Foreskin melanocyte (primary cell): ENCODE measurements at places on chromosomes 1 and 21.

DNA sequence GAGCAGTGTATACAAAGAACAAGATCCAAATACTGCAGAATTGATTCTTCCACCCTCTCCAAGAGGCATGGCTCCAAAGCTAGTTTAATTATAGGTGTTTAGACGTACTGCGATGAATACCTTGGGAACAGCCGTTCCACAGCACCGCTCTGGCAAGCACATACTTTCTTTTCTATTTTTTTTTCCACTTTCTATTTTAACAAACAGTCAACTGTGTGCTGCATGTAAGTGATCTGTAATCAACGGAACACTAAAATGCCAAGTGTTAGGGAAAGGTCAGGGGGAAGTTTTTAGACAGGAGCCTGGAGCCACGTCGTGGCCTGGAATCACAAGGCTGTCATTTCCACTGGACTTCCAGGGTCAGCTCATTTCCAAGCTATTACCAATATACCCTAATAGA, 486.4 kb upstream of the DAB1 start:
- DNase-seq = no peak

DNA sequence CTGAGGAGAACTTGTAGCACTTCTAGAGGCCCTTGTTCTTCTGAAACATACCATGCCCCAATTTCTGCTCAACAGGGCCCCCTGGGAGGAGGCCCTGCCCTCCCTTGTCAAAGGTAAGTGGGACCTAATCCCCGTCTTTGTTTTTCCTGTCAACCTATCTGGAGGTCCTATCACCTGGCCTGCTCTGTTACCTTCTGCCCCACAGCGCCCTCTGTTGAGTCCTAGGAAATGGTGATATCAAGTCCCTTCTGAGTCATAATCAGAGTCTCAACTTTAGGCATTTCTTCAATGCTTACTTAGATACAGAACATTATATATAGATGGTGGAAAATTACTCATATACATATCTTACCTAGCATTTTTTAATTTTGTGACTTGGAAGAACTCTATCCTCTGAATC, 28.2 kb upstream of the FCRL4 start:
- no peak for DNase-seq

DNA sequence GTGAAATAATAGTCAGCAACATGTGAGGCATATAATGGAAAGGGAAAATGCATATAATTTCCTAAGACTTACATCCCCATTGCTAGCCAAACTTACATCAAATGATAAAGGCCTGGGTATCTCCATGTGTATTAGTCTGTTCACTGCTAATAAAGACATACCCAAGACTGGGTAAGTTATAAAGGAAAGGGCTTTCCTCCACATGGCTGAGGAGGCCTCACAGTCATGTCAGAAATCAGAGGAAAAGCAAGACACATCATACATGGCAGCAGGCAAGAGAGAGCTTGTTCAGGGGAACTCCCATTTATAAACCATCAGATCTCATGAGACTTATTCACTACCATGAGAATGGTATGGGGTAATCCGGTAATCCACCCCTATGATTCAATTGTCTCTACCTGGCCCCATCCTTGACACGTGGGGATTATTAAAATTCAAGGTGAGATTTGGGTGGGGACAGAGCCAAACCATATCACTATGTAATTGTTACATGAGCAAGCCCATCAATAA, 161.5 kb upstream of the SAMSN1 start:
- no peak for DNase-seq

DNA sequence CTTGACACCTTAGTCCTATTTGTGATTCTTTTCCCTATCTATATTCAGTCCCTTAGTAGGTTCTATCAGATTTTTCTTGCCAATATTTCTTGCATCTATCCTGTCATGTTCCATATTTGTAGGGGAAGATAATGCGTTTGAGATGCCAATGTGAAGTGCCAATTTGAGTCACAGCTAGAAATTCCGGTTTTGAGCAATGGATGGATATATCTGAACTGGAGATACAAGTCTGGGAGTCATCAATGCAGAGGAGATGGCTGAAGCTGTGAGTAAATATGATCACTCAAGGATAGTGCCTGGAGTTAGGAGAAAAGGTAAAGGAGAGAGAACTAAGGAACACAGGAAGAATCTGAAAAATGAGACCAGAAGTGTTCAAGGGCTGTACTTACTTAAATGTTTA, 93.8 kb downstream of the COQ8A start:
- no peak for DNase-seq

DNA sequence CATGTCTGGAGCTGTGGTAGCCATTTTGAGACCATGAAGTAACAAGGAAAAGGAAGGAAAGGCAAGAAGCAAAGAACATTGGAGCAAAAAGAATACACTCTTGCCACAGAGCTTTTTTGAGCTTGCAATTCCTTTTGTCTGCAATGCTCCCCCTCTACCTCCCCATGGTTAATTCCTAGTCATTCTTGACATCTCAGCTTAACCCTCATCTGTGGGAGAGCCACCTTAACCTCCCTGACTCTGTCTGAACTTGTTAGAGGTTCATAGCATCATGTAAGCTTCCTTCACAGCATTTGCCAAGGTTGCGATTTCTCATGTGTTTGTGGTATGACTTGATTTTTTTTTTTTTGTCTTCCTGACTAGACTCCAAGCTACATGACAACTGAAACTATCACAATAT, 564.1 kb upstream of the PLXNA2 start:
- DNase-seq = no peak

DNA sequence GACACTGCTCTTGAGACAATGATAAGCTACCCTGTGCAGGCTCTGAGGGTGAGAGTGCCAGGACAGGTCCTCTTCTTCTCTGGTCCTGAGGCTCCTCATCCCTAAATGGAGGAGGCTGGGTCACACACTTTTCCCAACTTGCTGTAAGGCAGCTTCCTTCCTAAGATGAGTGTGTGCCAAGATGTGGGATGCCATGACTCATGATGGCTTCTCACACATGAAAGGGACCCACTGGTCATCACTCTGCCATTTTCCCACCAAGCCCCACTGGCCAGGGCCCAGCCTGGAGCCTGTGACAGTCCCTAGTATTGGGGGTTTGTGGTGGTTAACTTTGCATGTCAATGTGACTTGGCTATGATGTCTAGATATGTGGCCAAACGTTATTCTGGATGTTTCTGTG, 54.4 kb downstream of the CNIH3 start:
- no peak for DNase-seq

- no peak for DNase-seq
Measured at GRCh38 chr1:230248016-230248888, 177.9 kb downstream of the PGBD5 start.

DNA sequence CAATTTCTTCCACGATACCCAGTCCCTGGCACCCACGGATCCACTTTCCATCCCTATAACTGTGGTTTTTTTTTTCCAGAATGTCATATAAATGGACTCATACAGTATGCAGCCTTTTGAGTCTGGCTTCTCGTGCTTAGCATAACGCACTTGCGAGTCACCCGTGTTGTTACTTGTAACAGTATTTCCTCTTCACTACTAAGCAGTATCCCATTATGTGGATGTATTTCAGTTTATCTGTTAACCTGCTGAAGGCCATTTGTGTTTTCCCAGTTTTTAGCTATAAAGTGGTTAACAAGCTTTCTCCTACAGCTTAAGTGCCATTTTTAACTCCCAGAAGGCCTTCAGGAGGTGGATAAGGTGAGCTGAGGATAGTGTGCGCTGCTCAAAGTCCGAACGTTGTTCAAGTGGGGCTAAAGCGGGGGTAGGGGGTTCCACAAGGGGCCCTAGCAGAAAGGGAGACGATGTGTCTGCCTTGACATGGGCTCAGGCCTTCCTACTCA, 829 bp downstream of the ADAR start:
- DNase-seq = no peak

DNA sequence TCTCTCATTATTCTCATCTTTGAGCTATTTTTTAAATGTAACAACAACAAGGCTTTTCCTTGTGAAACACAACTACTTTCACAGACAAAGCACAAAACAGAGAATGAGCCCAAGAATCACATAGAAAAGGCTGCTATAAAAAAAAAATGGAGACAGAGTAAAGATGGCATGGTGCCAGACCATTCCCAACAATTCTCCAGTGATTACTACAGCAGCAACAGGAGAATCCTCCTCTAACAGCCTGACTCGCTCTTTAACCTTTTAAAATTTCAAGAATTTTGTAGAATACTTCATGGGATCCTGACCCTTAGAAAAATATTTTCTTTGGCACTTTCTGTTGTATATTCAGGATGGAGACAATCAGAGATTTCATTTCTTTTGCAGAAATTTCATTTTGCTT, 3.8 kb upstream of the BCAS2 start:
- DNase-seq = no peak

- no peak for DNase-seq
Measured at GRCh38 chr21:37337831-37338230, 28.7 kb upstream of the DYRK1A start.

- DNase-seq = no peak
Measured at GRCh38 chr1:157163273-157164127, 25.3 kb upstream of the ETV3 start.

DNA sequence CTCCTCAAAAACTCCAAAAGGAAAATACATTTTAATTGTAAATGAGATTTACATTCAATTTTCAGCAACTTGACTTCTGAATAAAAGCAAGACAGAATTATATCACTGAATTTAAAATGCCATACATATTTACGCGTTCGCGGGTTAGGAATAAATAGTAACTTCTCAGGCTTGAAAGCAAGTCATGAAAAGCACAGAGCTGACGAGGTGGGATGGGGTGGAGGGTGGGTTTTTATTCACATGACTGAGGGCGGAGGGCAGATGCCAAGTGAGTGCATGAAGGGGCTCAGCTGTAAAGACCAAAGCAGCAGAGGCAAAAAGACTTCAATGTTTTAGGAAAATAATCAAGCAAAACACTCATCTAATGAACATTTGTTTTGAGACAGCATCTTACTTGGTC, 5.7 kb downstream of the CEP104 start:
- DNase-seq = no peak

DNA sequence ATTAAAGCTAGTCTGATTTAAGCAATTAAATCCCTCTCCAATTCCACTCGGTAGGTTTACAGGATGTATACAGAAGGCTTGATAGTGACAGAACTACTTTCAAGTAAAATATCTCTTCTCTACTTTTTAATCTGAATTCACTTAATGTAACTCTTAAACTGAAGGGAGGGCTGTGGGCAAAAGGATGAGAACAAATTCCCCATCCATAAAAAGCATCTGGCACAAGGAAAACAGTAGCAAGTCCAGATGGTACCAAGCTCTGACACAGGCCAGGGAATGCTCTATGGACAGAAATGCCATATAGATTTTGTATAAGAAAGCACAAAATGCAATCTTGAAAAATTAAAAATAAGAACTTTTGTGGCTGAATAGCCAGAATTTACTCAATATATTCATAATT, 53.1 kb upstream of the USH2A start:
- no peak for DNase-seq

DNA sequence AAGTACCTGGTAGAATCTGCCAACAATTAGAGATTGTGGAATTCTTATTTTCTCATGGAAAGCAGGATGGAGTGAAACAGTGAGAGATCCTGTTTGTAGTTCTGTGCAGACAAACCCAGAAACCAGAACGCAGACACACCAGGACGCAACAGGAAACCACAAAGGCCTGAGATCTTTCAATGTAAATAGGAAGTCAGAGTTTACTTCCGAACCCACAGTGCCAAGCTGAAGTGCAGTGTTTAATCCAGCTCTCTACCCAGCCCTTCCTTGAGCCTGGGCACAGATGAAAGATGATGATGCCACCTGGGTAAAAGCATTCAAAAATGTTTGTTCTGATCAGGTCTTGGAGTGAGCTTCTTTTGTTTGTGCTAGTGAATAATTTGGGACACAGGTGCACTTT, 244.2 kb upstream of the HOOK1 start:
- no peak for DNase-seq

DNA sequence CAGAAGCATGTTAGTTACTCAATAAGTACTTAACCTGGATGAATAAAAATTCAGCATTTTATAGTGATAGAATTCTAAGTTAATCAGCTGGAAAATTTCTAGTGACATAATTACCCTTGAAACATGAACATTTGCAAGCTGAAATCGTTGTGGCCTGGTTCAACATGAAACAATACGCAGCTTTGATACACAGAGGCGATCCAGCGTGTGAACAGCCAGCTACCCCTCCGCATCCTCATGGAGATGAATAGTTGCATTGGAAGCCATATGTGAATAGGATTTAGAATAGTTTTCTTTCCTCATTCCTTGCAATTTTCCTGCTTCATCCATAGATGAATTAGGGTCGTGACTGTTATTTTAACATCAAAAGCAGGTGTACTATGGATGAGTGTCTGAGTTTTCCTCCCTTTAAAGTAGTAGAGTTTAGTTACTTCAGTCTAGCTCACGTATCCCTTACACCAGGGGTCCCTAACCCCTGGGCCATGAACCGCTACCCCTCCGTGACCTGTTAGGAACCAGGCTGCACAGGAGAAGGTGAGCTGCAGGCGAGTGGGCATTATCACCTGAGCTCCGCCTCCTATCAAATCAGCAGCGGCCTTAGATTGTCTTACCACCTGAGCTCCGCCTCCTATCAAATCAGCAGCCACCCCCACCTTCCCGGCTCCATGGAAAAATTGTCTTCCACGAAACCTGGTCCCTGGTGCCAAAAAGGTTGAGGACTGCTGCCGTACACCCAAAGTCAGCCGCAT, 6.2 kb upstream of the TARBP1 start:
- DNase-seq = peak; percentile 81

GRCh38 chr1:57024855-57025254, 59.0 kb upstream of the C8B start:
- DNase-seq = no peak

- DNase-seq = no peak
Measured at GRCh38 chr1:201933840-201934430, 12.4 kb downstream of the LMOD1 start.

DNA sequence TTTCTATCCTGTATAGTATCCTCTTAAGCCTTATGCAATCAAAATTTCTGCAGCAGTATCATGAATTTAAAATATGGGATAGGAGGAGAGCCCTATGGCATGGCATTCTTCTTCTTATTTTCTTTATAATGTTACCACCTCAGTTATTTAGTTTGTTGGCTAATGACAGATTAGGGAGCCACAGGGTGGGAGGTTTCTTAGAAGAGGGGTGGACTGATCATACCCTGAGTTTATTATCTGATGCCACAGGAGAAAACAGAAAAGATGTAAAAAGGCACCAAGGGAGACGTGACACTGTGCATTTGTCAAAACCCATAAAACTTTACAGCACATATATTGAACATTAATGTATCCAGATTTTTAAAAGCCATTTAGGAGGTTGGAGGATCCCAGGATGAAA, 66.9 kb downstream of the LRRC8D start:
- no peak for DNase-seq

DNA sequence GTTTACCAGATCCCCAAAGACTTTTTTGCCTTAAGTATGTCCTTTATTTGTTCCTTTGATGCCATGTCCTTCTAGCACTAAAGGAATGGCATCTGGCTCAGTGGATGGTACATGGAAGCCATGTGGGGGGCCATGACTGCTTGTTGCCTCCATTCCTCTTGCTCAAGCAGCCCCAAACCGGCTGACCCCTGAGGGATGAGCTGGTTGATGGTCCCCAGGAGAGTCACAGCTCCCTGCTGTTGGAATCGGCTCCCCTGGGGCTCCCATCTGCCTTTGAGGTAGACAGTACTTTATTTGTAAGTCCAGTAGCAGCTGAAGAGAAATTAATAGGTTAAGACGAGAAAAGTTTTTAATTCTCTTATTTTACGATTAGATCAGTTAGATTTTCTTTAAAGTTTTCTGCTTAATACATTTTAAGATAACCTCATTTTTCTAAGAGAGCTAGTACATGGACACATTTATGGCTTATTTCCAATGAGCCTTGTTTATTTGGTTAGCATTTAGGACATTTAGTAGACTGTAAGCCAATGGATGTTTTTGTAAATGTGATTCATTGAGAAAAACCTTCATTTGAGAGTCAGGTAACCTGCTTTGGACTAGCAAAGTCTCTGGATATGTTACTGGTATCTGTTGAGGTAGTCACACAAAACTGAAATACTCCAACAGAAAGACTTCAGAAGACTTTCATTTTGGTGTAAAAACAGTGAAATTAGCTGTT, 88.2 kb downstream of the CAMTA1 start:
- DNase-seq = no peak
